ENCODE measurements at places on chromosomes 16 and 17.

GRCh38 chr16:66580605-66581209 lies 1.4 kb downstream of the CMTM2 start:
- DNase-seq = no peak

DNA sequence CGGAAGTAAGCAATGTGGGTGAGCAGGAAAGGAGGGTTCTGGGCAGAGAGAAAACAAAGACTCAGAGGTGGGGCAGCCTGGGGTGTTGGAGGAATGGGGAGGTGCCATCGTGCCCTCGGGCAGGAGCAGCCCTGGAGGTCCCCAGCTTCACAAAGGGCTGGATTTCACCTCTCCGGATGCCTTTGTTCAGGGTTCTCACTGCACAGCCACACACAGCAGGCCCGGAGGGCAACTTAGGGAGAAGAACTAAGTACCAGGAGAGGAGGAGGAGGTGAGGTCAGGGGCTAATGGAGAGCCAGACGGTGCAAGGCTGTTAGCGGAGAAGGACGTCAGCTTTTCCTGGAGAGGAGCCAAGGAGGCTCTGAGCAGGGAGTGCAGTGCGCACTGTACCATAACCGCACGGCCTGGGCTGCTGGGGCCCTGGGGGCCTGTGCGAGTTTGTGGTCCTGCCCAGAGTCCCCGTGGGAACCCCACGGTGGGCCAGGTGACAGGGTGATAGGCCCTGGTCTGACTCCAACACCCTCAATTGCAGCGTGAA lies 9.3 kb downstream of the ARRB2 start:
- DNase-seq = no peak

DNA sequence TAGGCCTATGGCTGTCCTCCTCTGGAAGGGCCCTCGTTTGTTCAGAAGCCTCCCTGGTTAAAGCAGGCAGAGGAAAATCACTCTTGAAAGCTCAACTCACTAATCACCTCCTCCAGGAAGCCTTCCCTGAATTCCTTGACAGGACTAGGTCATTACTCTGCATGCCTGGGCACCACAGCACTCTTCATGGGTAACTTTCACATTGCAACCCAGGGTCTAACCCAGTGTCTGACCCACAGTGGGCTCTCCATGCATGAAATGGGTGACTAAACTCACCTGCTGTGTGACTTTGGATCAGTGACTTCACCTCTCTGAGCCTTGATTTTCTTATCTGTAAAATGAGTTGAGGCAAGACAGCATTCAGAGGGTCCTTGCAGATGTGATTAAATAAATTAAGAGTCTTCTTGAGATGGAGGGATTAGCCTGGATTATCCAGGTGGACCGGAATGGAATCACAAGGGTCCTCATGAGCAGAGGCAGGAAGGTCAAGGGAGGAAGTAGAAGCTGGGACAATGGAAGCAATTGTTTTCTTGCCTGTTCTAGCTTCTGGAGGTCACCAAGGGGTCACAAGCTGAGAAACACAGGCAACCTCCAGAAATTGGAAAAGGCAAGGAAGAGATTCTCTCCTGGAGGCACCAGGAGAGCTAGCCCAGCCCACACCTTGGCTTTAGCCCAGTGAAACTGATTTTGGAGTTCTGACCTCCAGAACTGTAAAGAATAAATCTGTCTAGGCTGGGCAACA lies 3.8 kb upstream of the RAI1 start:
- DNase-seq = no peak

DNA sequence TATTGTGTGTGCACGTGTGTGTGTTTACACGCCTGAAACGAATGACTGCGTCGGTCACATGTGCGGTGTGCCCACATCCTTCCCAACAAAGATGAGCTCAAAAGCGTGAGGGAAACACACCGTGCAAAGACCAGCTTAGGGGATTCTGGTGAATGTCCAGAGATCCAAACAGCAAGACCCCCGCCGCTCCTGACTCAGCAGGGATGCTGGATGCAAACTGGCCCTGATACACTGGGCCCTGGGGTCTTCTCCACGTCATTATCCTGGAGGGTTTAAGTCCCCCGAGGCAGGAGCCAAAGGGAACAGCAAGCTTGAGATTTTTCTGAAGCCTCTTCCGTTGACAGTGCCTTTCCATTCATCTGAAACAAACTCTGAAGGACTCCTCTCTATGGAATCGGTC lies 59.2 kb downstream of the TBC1D16 start:
- DNase-seq = no peak

DNA sequence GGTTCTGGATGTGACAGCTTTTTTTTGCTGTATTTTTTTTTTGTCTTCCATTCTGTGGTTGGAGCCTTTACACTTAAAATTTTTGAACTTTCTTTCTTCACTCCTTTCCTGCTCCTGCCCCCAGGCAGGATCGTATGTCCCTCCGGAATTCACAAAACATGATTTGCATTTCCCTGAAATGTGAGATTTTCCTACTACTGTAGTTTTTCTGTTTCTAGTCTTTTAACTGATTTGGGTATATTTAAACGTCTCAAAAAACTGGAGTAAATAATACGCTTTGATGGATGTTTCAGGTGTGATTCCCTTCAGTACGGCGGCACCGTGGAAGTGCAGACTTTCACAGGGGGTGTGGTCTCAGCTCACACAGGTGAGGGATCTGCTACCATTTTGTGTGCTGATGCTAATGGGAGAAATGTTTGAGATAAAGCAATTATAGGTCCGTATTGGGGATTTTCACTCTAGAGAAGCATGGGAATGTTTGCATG lies 686 bp downstream of the SRCAP start:
- DNase-seq = no peak

GRCh38 chr17:69743091-69743490 lies 328.6 kb downstream of the MAP2K6 start:
- no peak for DNase-seq

DNA sequence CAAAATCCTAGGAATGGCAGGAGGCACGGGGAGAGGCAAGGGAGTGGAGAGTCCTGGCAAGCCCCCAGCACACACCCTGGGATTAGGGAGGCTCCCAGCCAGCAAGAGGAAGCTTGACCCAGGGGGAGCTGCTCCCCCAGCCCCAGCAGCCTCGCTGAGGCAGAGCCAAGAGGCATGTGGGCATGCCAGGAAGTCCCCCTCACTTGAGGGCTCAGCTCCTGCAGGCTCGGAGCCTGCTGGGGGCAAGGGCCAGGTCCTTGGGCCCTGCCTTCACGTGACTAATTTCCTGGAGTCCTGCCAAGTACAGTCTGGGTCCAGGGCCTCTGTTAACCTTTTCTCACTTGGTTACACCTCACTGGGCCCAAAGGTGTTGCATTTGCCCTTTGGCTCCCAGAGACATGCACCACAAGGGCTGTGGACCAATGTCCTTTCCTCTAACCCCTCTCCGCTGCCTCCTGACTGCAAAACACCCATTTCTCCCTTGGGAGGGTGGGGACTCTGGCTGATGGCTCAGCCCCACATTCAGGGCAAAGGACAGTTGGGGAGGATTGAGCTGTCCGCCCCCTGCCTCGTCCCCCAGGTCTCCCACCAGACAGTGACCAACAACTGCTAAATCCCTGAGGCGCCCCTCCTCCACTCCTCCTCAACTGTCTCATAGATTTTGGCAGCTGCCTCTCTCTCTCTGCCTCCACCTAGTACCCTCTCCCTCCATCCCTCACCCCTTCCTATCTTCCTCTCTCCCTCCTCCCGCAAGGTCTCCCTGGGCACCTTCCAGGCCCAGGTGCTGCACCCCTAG lies 4.4 kb upstream of the SLC47A2 start:
- DNase-seq = no peak

DNA sequence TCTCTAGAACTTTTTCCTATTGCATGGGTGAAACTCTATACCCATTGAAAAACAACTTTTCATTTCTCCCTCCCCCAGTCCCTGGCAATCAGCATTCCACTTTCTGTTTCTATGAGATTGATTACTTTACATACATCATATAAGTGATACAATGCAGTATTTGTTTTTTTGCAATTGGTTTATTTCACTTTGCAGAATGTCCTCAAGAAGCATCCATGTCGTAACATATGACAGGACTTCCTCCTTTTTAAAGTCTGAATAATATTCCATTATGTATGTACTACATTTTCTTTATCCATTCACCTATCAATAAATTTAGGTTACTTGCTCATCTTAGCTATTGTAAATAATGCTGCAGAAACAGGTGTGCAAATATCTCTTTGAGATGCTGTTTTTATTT lies 8.8 kb downstream of the IL21R start:
- no peak for DNase-seq

DNA sequence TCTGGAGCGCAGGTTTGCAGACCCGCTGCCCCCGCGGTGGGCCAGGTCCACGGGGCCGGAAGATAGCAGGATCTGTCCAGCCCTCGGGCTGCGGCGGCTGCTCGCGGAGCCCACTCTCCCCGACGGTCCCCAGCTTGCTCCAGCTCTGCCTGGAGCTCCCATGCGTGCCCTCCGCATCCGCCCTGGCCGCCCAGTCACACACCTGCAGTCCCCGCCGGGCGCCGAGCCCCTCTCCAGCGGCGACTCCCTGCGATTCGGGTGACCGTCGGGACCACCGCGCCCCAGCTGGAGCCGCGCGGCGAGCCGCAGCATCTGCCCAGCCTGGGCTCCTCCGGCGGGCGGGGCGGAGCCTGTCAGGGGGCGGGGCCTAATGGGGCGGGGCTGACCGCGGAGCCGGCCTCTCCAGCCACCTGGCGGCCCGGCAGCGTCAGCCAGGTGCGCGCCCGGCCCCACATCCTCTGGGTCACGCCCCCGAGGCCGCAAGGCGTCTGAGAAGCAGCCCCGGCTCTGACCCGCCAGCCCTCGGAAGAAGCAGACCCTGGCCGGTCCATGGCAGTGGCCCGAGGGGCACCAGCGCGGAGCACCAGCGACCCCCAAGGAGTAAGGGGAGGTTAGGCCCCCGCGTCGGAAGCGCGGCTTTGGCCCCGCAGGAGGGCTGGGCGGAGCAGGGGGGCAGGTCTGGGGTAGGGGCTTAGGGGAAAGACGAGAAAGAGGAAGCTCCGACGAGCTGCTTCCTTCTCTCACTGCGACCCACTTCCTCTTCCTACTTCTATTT lies at the start of gene PIK3R5:
Gene PIK3R5, minus strand, starts transcription at position 314 of the 775 bp plus-strand sequence. CDS start 54,213 bp downstream, outside the sequence.
- no peak for DNase-seq

DNA sequence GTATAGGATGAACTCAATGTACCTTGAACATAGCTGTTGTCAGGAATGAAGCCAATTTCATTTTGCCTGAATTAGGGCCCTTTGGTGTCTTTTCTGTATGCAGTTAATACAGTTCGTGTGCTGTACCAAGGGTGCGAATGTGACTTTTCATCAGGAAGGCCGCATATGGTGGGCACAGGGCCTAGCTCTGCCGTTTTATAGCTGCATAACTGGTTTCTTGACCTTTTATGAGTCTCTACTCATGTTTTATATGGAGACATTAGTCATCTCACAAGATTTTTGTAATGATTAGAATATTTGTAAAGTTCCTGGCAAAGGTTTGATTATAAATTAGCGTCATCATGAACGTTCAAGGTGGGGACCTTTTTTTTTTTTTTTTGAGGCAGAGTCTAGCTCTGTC lies 511.6 kb downstream of the MAF start:
- DNase-seq = no peak

- no peak for DNase-seq
Observed at GRCh38 chr16:20838240-20838639, 31.9 kb downstream of the REXO5 start.

DNA sequence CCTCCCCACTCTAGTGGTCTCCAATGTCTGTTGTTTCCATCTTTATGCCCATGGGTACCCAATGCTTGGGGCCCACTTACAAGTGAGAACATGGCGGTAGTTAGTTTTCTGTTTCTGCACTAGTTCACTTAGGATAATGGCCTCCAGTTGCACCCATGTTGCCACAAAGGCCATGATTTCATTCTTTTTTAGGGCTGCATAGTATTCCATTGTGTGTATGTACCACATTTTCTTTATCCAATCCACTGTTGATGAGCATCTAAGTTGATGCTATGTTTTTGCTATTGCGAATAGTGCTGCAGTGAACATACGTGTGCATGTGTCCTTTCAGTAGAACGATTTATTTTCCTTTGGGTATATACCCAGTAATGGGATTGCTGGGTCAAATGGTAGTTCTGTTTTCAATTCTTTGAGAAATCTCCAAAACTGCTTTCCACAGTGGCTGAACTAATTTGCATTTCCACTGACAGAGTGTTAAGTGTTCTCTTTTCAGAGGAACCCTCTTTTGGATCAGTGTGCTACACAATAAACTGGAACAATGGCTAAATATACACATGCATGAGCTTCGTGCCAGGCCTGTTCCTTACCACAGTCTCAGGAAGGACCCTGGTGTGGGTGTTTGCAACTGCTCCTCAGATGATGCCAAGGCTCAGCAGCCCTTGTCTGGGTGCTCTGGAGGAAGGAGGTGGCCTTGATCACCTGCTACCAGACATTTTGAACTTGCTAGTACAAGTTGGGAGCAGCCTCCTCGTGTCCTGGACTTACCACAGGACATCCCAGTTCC lies 34.4 kb downstream of the KNOP1 start:
- no peak for DNase-seq

DNA sequence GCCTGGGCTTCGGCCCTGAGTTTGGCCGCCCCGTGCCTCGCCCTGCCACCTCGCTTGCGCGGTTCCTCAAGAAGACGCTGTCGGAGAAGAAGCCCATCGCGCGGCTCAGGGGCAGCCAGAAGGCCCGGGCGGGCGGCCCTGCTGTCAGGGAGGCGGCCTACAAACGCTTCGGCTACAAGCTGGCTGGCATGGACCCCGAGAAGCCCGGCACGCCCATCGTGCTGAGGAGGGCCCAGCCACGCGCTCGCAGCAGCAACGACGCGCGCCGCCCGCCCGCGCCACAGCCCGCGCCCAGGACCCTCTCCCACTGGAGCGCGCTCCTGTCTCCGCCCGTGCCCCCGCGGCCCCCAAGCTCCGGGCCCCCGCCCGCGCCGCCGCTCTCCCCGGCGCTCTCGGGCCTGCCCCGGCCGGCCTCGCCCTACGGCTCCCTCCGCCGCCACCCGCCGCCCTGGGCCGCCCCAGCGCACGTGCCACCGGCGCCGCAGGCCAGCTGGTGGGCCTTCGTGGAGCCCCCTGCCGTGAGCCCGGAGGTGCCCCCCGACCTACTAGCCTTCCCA lies 12.0 kb downstream of the MYO15A start:
- no peak for DNase-seq

DNA sequence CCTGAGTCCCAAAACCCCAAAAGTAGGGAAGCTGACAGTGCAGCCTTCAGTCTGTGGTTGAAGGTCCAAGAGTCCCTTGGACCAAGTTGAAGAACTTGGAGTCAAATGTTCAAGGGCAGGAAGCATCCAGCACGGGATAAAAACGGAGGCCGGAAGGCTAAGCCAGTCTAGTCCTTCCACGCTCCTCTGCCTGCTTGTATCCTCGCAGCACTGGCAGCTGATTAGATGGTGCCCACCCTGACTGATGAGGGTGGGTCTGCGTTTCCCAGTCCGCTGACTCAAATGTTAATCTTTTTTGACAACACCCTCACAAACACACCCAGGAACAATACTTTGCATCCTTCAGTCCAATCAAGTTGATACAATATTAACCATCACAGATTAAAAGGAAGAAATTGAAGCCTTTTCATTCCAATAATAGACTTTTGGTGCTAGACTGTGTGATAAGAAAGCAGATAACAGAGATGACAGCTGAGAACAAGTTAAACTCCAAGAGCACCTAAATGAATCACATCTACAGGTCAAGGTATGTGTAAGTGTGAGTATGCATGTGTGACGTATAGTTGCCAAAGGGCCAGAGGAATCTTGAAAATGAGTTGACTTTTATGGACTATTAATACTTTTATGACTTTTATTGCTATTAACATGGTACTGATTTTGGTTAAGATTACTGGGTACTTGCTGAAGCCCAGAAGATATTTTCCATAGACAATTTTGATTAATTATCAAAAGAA lies 933.5 kb upstream of the SOX9 start:
- no peak for DNase-seq

Data from caudate nucleus (tissue), 63 donors.